ENCODE measurements at places on chromosomes 5 and 9.

GRCh38 chr5:136809382-136809781 lies 444.0 kb upstream of the TRPC7 start:
- no peak for DNase-seq

DNA sequence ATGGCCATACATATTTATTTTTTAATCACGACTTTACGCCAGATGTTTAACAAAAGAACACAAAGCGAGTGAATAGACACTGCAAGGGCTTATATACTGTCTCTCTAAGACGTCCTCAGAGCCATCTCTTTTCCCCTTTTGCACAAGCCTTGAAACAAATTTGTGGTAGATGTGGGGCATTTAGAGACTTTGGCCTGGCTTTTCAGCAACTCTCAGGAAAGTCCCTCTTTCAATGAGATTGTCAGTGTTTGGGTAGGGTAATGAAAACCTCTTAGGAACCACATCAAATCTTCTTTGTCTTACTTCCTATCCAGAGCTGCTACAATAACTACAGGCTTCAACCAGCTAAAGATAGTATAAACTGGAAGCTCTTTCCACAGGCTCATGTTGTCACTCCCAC lies 380.0 kb downstream of the ANXA1 start:
- no peak for DNase-seq

DNA sequence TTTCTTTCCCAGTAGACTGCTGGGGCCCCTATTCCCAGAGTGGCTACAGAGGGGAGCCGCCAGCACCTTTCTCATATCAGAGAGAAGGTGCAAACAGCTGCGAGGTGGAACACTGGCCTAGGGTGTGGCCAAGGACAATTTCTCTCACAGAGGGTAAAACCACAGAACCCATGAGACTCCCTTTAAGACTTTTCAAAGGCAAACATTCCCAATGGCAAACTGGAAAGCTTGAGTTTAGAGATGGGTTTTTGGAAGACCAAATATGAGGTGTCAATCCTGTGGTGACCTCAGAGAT lies 335.1 kb upstream of the PIK3R1 start:
- DNase-seq = no peak

DNA sequence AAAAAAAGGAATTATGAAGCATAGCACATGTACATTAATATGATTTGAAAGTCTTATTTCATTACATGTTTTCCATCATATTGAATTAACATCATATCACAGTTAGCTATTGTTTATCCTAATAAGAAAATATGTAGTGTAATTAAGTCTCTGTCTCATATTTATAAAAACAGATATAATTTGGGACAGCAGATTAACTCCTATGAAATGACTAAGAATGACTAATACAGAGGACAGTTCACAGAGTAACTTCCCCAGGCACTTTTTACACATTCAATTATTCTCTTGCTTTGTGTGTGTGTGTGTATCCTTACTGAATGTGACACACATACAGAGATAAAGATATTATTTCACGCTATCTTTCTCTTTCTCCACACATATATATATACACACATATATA lies 2400.9 kb upstream of the C9orf72 start:
- no peak for DNase-seq

- no peak for DNase-seq
These were observed at the start of gene PDE4D for GRCh38 chr5:59893429-59894227. Gene PDE4D (minus strand): TSS chr5:59893726.

GRCh38 chr5:58711965-58712364 lies 129.1 kb downstream of the RAB3C start:
- DNase-seq = no peak

GRCh38 chr9:122051351-122052321 lies 41.5 kb downstream of the TTLL11 start:
- no peak for DNase-seq

- no peak for DNase-seq
These were observed 42.4 kb upstream of the PHYKPL start for GRCh38 chr5:178274781-178275537.

- no peak for DNase-seq
These were observed 72.3 kb downstream of the PSMB7 start for GRCh38 chr9:124342776-124343485.

GRCh38 chr9:90325913-90326653 lies 316.5 kb downstream of the DIRAS2 start:
- DNase-seq = no peak

- DNase-seq = no peak
These were observed 13.6 kb upstream of the CXXC5 start for GRCh38 chr5:139634541-139634940.

DNA sequence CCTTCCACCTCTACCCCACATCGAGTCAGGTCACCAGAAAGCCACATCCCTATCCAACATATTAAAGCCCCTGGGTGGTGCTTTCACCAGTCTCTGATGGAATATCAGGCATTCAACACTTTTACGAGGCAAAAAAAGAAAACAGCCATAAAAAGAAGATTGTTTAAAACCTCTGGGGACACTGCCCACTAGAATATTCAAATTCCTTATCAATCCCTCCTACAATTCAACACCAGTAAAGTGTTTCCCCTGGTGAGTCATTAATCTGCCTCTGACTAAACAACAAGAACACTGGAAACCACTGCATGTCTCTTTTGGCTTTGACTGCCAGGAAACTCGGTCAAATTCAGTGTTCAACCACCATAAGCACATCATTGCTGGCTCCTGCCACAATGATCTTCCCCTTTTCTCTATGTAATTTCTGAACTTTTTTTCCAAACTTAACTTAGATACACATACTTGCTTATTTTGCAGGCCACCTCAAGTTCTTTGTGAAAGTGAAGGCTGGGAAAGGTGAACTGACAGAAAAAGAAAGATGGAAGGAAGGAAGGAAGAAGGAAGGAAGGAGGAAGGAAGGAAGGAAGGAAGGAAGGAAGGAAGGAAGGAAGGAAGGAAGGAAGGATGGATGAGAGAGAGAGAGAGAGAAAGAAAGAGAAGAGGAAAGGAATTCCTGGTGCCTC lies 105.3 kb downstream of the PAX5 start:
- peak; percentile 51 for DNase-seq

GRCh38 chr9:106961623-106962022 lies 98.7 kb downstream of the ZNF462 start:
- no peak for DNase-seq

GRCh38 chr5:14175381-14175780 lies 32.2 kb downstream of the TRIO start:
- no peak for DNase-seq

GRCh38 chr5:154308443-154309370 lies 118.2 kb downstream of the GALNT10 start:
- no peak for DNase-seq

DNA sequence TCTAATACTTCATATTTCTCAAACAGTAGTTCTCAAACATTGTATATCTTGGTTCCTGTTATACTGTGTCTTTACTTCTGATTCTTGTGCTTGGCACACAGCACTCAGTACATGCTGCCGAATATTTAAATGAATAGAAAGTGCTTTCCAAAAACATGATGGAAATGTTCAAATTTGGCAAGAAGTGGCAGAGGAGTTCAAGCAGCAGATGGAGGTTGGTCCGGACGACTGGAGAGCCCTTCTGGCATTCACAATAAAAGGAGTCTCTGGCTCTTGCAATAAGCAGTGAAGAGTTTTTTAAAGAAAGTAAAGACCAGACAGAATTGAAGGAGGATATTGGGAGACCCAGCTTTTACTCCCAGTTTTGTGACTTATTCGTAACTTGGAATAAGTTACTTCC lies 36.3 kb downstream of the TSTD2 start:
- no peak for DNase-seq

- DNase-seq = no peak
These were observed 24.4 kb upstream of the SMAD5 start for GRCh38 chr5:136108180-136108611.

GRCh38 chr5:39650008-39650762 lies 225.4 kb upstream of the DAB2 start:
- no peak for DNase-seq

DNA sequence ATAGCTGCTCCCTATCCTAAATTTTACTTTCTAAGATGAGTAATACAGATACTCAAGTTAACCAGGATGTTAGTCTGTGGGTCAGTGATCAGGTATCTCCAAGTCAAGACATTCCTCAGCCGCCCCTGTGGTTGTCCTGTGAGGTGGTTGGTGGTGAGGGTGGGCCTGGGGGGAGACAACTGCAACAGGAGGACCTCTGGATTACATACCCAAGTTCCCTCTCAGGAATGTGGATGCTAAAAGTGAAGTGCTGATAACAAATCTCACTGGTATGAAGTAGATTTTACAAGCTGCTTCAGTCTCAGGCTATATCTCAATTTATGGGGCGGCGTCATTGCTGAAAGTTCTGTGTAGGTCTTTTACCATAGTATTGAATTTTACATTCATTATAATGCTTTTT lies 38.3 kb downstream of the SLC1A3 start:
- no peak for DNase-seq

DNA sequence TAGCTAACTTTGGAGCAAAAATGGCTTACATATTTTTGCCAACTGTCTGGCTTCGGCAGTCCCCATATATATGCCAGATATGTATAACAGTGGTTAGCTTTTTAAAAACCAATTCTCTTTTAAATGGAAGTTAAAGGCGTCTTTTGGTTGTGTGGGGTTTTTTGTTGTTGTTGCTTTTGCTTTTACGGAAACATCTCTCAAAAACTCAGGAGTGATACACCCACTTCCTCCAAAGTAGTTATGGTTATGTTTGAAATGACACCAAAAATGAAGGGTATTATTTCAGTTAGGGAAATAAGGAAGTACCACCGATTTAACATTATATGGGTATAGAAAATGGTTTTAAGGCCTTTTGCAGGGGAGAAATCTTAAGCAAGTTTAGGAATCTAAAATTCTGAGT lies 2.3 kb downstream of the CNOT8 start:
- no peak for DNase-seq

GRCh38 chr5:76696251-76696650 lies 19.7 kb upstream of the F2R start:
- no peak for DNase-seq

DNA sequence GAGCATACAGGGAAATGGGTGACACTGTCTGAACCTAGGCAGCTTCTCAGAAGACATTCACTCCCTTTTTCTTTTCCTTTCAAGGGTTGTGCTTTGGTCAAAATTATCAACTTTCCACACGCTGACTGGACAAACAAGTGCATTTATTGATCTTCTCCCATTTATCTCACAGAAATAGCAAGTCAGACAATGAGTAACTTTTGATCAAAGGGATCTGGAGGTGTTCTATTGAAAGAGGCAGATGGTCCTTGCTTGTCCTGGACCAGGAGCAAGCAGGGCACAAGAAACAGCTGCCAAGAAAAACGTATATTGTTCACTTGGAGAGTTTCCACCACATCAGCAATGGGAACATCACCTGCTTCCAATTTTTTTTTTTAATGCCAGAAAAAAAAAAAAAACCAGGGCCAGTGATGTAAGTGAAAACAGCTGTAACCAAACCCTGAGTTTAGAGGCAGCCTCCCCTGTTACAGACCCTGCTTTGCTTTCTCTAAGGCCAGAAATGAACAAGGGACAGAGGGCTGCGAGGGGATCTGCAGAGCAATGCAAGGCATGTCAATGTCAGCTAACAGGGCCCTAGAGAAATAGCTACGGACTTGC lies 79.8 kb downstream of the NIPSNAP3B start:
- no peak for DNase-seq

DNA sequence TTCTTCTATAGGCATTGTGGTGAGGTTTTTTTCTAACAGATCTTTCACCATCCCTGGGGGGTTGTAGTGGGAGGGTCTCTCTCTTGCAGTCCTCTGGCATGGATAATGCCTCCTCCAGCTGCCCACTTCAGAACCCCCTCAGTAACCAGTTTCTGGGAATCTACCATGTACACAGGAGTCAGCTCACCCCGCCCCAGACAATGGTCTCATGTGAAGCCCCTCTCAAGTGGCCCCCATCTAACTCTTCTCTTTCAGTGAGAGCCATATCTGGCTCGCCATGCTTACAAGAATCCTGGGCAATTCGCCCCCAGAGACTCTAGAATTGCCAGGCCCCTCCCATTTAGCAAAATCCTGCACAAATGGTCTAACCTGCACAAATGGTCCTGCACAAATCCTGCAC lies 144.4 kb upstream of the FSTL4 start:
- no peak for DNase-seq

DNA sequence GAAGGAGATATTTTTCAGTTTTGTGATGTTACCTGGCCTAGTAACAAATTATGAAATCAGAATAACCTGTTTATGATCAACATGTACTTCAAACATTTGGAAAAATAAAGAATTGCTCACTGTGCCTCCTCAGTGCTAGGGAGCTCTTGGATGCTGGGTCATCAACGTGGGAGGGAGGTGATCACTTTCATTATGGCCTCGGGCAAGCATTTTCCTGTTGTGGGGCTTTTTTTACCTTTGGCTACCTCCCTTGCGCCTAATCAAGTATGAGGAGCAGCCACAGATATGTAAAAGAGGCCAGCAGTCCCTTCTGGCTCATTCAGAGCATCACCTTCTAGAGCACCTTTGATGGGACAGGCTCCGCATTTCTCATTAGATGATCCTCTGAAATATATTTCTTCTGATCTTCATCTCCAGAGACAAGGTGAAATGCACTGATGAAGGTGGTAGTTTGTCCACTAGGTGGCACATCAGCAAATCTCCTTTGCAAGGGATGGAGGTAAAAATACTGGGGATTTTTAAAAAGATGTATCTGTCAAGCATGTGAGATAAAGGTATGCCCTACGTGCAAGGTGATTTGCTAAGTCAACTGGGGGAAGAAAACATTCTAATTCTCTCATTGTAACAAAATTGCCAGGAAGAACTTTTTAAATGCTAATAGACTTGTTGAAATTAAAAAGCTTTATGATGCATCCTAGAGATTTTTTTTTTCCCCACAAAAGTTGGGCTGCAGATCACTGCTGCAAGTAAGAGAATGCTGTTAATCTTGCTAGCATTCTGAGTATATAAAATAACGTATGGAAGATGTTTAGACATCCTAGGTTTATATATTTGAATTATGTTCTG lies 218.2 kb downstream of the MAST4 start:
- peak; percentile 13 for DNase-seq

DNA sequence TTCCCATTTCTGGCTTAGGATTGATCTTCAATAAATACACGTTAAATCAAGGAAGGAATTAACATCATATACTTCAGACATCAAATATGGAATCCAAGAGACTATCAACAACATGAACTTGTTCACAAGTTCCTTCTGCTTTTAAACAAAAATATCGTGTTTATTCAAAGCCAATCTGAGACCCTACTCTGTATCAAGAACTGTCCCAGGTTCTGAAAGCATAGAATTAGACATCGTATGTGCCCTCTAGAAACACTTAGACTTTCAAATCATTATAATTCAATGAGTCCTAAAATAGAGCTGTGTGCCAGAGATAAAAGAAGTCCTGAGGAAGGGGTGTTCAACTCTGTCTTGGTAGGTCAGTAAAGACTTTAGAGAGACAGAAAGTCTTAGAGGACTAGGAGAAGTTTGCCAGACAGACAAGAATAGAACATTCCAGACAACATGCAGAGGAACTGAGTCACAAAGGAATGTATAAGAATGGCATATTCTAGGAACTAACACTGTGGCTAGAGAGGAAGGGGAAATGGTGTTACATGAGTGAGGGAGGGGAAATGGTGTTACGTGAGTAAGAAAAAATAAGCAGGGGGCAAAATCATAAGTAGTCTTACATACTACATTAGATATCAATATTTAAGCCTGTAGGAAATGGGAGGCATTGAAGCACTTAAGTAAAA lies 2.9 kb downstream of the TPD52L3 start:
- DNase-seq = no peak
